Progenitor cell of endocrine pancreas (in vitro differentiated cells): ENCODE measurements at places on chromosomes 11 and 22. TPM values are rescaled to one million over a fixed set of nuclear protein-coding genes. Genes with fewer than 3 reads are reported as not detected.

- H3K4me1 ChIP-seq, result no peaks in the 10 kb centered on the region
- H3K27ac ChIP-seq, result no peak overlapping the region
- no peak overlapping the region for H3K4me3 ChIP-seq
These were observed 9.1 kb downstream of the DENND6B start for GRCh38 chr22:50317674-50318073.

DNA sequence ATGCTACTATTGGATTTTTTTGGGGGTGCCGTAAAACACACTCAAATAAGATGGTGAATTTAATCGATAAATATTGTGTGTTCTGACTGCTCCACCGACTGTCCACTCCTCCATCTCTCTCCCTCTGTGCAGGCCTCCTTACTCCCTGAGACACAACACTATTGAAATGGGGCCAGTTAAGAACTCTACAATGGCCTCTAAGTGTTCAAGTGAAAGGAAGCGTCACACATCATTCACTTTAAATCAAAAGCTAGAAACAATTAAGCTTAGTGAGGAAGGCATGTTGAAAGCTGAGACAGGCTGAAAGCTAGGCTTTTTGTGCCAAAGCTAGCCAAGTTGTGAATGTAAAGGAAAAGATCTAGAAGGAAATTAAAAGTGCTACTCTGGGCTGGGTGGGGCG lies 156.7 kb downstream of the CTTN start:
- DNase-seq, result no peak
- H3K4me1 ChIP-seq, result peaks cover 2% of the 10 kb centered on the region
- H3K27ac ChIP-seq, result no peak overlapping the region
- H3K27me3 ChIP-seq, result no peaks in the 10 kb centered on the region
- H3K36me3 ChIP-seq, result no peaks in the 10 kb centered on the region

- peaks cover 2% of the 10 kb centered on the region for H3K27me3 ChIP-seq
- DNase-seq, result no peak
- H3K4me3 ChIP-seq, result no peak overlapping the region
- H3K27ac ChIP-seq, result no peak overlapping the region
These were observed 458.0 kb downstream of the MIAT start for GRCh38 chr22:27115410-27115809.

The ANKK1 gene
- total RNA-seq, result 0.11 and 0.41 TPM in 2 replicates

The B4GAT1 gene
- 25.9 and 28.7 TPM in 2 replicates for total RNA-seq

The OR52N4 gene
- total RNA-seq, result not detected in 2 replicates

The FOSL1 gene
- total RNA-seq, result 1.7 and 2.6 TPM in 2 replicates
